ENCODE measurements at places on chromosomes 7 and 10.

DNA sequence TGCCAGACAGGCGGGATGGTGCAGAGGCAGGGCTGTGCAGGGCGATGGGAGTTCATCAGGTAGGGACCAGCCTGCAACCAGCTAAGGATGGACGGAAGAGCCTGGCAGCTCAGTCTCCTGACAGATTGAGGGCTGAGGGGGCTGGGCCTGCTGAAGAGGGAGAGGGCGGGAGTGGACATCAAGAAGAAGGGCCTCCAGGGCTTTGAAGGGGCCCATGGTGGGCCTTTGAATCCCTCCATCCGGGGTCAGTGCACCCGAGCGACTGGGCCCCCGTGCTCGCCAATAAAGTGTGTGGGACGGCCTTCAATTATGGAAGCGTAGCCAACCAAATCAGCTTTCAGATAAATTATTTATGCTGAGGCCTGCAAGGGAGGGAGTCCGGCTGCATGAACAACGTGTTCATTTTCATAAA lies 431.2 kb downstream of the RPS24 start:
- DNase-seq = no peak

GRCh38 chr7:29285444-29285793 lies 90.8 kb downstream of the CHN2 start:
- no peak for DNase-seq

GRCh38 chr10:21888959-21889358 lies 114.6 kb downstream of the DNAJC1 start:
- DNase-seq = no peak

GRCh38 chr10:70733051-70733450 lies 52.1 kb downstream of the TBATA start:
- DNase-seq = no peak

- no peak for DNase-seq
These were observed 33.0 kb downstream of the MAGI2 start for GRCh38 chr7:79420464-79420863.

DNA sequence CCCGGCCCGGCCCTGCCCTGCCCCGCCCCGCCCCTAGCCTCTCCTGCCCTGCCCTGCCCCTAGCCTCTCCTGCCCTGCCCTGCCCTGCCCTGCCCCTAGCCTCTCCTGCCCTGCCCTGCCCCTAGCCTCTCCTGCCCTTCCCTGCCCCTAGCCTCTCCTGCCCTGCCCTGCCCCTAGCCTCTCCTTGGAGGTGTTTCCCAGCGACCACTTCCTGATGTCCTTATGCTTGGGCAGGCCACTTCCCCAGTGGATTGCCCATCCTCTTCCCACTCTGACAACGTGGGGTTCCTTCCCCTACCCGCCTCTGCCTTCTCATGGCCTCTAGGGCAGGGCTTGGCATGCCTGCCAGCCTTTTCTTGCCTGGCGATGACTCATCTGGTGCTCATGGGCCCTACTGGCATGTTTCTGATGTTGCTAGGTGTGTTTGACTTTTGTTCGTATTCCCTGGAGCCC lies 21.2 kb downstream of the PRXL2A start:
- DNase-seq = no peak

GRCh38 chr10:111338035-111338434 lies 261.2 kb downstream of the ADRA2A start:
- DNase-seq = no peak

- no peak for DNase-seq
These were observed 153.1 kb downstream of the ZNF365 start for GRCh38 chr10:62527019-62527827.

- no peak for DNase-seq
These were observed 34.1 kb upstream of the INPP5F start for GRCh38 chr10:119691726-119692125.

- no peak for DNase-seq
These were observed 9.2 kb upstream of the ZNF22 start for GRCh38 chr10:44991571-44991970.

- DNase-seq = no peak
These were observed 101.9 kb downstream of the ELMO1 start for GRCh38 chr7:37346761-37347160.

GRCh38 chr10:115063701-115064658 lies 29.2 kb upstream of the ATRNL1 start:
- no peak for DNase-seq

DNA sequence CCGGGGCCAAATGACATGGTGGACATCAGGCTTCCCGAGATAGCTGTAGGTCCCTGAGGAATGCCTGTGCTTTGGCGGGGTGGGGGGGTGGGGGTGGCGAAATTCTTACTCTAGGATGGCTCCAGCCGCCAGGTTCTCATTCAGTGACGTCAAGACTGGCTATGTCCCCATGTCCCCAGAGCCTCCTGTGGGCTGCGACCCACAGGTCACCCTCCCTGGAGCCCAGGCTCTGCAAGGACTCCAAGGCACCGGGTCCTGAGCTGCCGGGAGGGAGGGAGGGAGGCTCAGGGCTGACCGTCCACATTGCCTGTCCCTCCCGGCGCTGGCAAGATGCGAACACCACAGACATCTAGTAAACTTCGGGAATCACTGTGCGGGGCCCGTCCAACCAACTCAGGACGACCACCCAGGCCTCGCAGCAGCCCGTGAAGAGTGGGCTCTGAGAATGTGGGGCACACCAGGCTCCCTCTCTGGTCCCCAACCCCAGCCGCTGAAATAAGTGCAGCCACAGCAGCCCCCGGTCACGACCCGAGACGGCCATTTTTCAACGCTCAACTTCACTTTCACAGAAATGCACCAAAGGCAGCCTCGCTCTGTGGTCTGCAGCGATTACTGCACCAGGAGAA lies 12.6 kb downstream of the GPR146 start:
- no peak for DNase-seq

GRCh38 chr7:31695859-31696614 lies 9.0 kb downstream of the PPP1R17 start:
- DNase-seq = no peak

DNA sequence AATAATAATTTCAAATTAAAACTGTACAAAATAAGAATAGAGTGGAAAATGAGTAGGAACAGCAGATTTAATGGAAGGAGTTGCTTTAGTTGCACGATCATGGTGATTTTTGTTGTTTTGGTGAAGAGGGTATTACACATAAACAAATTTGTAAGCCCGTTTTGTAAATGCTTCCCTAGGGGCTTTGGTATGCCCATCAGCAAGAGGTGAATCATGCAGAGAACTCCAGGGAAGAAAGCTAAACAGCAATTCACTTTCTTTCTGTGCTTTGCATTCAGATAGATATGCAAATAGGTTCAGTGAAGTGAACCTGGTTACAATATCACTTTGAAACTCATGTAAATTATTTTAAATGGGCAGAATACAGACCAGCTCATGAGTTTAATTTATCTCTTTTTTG lies 422.2 kb upstream of the MTPN start:
- DNase-seq = no peak

DNA sequence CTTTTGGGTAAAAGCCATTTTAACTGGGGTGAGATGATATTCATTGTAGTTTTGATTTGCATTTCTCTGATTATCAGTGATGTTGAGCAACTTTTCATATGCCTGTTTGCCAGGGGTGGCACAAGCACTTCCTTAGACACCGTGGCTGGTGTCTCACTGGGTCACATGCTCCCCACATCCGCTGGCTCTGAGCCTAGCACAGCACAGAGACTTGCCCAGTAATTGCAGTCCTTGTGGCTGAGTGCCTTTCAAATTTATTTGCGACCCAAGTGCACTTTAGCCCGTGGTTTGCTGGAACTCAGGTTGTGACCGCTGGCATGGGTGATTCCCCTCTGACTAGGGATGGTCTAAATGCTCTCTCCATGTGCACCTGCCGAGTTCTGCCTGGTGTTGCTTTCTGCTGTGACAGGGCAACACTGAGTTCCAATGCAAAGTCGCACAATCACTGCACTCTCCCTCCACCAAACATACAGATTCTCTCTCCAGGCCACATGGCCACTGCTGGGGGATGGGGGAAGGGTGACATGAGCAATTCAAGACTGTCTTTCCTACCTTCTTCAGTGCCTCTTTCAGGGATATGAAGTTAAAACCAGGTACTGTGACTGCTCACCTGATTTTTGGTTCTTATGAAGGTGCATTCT lies 66.5 kb downstream of the ZNF277 start:
- no peak for DNase-seq

DNA sequence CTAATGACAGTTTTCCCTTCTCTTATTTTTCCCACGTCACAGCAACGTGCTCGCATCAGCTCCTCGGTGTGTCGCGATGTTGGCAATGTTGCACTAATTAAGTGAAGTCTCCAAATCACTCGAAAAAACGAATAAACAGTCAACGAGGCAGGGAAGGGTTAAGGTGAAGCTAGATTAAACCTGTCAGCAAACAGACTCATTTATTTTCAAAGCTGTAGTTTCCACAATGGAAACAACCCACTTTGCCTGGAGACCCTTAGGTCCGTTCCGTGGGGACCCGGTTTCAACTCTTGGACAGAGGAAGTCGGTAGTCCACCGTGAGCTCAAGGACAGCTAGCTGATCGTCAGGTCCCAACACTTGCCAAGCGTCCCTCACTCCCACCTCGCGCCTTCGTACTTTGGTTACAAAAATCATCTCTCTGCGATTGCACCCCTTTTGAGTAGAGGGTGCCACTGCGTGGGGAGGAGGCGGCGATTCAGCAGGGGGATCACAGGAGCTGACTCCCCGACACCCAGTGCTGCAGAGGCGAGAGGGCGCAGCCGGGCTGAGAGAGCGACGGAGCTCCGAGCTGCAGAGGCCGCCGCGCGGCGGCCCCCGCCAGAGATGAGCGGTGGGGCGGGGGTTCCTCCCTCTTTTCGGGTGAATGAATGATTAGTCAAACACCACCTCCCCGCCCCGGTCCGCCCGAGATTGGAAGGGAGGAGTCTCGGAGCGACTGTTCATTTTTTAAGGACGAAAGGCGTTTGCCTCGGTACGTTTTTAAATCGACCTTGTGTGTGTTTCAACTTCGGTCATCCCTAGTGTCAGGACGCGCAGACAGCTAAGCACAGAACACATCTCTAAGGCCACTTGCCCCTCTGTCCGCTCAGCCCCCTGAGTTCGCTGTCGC lies 1.3 kb upstream of the BMPER start:
- peak; percentile 38 for DNase-seq

DNA sequence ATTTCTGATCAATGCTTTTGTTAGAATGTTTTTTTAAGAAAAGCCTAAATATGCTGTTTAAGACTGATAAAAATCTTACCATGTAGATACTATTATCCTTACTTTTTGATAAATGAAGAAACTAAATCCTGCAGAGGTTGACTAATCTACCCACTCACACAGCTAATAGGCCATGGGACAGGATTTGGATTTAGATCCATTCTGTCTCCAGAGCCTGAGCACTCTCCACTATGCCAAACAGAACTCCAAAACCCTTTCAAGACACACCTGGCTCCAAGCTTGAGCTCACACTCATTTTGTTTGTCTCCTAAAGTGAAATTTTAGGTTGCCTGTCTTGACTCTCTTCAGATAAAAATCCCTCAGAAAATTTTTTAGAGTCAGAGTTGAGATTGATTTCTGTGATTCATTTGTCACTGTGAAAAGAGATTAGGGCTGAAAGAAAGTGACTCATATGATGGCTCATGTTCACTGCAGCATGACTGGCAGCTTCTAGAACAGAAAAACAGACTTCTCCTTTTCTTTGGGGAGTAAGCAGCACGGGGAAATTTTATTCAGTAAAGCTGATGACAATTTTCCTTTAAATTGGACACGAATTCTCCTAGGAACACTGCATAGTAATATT lies 132.3 kb upstream of the POT1 start:
- DNase-seq = no peak

GRCh38 chr10:47415520-47416304 lies 31.6 kb upstream of the ZNF488 start:
- no peak for DNase-seq

DNA sequence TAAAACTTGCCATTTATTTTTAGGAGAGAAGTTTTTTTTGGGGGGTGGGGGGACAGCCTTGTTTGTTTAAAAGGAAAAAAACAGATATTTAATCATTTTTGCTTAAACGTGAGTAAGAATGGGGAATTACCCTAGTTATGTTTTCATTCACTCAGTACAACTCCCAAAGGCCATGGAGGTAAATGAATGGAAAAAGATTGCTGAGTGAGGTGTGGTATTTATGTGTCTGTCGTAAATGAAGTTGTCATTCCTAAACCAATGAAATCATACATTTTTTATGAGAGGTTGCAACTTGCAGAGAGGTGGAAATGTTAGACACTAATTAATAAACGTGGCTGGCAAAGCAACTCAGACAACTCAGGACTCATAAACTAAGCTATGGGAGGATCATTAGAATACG lies 218.1 kb downstream of the CELF2 start:
- DNase-seq = no peak

GRCh38 chr10:108443636-108444035 lies 1279.1 kb upstream of the SORCS1 start:
- DNase-seq = no peak

- no peak for DNase-seq
These were observed 8.3 kb downstream of the RABGEF1 start for GRCh38 chr7:66748791-66749190.

- no peak for DNase-seq
These were observed 47.9 kb downstream of the TAF3 start for GRCh38 chr10:7866176-7866575.

- DNase-seq = no peak
These were observed 153.8 kb upstream of the COL1A2 start for GRCh38 chr7:94240902-94241301.

- DNase-seq = no peak
These were observed 185.1 kb upstream of the ADO start for GRCh38 chr10:62619413-62619738.

DNA sequence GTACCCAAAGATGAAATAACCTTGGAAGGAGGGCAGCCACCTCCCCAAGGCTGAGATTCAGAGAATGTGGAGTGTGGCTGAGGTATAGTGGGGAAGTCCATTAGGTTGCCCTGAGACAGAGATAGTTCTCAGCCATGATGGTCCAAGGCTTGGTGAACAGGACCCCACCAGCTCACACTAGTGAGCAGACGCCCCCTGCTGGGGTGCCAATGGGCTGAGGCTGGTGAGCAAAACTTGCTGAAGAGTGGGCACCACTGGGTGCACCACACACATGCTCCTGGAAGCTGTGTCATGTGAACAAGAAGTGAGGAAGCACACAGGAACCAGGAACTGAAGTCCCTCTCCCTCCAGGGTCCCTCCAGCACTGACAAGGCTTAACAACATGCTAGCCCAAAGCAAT lies 8.9 kb downstream of the FBXL13 start:
- peak; percentile 43 for DNase-seq

- no peak for DNase-seq
These were observed 3.5 kb upstream of the PRSS1 start for GRCh38 chr7:142745745-142746144.

DNA sequence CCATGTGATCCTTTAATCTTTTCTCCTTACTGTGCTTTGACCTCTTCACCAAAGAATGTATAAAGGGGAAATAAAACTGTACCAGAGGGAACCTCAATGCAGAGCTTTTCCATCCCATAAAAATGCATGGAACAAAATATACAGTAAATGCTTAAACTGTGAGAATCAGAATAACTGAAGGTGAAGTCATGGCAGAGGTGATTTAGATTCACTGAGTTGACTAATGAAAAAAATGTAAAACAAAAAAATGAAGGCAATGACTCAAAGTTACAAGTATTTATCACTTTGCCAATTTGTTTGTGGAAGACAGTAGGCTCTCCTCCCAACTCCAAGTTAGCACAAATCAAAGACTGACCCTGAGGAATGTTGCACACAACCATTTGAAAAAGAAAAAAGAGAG lies 1331.6 kb upstream of the SORCS1 start:
- DNase-seq = no peak

GRCh38 chr7:42765931-42766330 lies 145.9 kb downstream of the C7orf25 start:
- no peak for DNase-seq

GRCh38 chr10:132326344-132326889 lies 5.6 kb upstream of the LRRC27 start:
- no peak for DNase-seq

GRCh38 chr7:23212395-23212794 lies 30.5 kb downstream of the NUP42 start:
- DNase-seq = no peak

- no peak for DNase-seq
These were observed 119.7 kb downstream of the JMJD1C start for GRCh38 chr10:63346015-63346441.

Data from HuH-7 (cell line).